Left ventricle myocardium inferior (tissue), 1 donor: ENCODE measurements at places on chromosomes 3 and 15. TPM values are rescaled to one million over a fixed set of nuclear protein-coding genes. Genes with fewer than 3 reads are reported as not detected.
A peak's percentile ranks its signal among the peaks of the same experiment; 100 is the strongest.

DNA sequence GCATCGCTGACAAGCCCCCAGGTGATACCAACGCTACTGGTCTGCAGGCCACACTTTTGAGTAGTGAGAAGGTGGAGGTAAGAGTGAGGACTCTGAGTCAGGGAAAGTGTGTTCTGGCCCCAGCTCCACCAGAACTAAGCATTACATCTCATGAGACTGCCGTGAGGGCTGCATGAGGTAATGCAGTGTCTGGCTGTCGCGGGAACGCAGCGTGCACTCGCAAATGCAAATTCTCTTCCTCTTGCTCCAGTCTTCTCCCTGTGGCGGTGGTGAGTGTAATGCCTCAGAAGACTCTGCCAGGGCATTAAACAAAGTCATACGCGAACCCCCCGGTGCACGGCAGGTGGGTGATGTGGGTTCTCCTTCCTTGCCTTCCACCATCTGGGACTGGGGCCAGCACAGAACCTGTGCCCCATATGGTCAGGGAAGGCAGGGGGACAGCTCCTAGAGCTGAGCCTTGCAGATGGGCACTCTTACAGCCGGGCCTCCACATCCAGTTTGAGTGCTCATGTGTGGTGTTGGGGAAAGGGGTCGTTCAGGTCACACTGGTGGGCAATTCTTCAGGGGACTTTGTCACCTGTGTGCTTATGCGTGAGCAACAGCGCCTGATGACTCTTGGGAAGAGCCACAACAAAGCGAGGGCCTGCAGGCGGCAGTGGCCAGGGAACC is 175.8 kb downstream of the XXYLT1 start:
- peak; percentile 8 for DNase-seq

Gene PRR23E
- not detected for total RNA-seq

- no peak for DNase-seq
These were observed 894.6 kb downstream of the PLOD2 start for GRCh38 chr3:145266368-145266767.

DNA sequence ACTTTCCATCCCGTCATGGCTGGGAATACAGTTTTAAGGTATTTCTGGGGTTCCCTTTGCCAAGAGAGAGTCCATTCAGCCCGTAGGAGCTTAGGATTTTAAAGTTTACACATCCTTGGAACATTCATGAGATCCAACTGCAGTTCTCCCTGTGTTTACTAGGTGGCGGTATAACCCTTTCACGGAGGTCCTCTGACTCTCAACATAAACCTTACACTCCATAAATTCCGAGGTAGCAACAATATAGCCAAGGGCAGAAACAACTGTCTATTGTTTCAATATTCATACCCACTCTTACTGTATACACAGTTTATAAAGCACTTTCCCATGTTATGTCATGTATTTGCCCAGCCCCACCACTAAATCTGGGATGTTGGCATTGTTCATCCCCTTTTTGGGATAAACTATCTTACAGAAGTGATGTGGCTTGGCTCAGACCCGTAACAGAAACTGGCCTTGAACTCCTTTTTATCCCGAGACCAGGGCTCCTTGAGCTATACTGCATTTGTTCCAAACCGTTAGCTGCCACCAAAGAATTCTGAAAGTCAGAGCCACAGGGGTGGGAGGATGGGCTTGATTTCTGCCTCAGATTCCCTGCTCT is 69.2 kb upstream of the COL6A5 start:
- no peak for DNase-seq

- DNase-seq: no peak
These were observed 217.2 kb upstream of the UMPS start for GRCh38 chr3:124512881-124513609.

GRCh38 chr3:128503164-128503651 is 10.2 kb upstream of the GATA2 start:
- DNase-seq: no peak

- no peak for DNase-seq
These were observed 67.9 kb downstream of the IQCH start for GRCh38 chr15:67322481-67322880.

GRCh38 chr3:118267588-118267987 is 767.1 kb downstream of the IGSF11 start:
- DNase-seq: no peak

- DNase-seq: no peak
These were observed 108.4 kb downstream of the SERPINI1 start for GRCh38 chr3:167843886-167844285.

Gene FOXB1
- not detected for total RNA-seq

DNA sequence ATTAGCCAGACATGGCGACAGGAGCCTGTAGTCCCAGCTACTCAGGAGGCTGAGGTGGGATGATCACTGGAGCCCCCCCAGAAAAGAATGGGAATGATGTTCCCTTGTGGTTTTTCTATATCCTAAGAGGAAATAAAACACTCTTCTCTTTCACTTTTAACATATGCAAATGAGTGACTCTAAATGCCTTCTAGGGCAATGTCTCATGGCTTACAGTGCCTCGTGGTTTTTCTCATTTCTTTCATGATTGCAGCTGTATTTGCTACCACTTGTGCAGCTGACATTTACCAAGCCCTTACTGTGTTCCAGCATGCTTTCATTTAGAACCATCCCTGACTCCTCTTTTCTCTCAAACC is 26.4 kb downstream of the STOML1 start:
- no peak for DNase-seq

GRCh38 chr3:39474126-39474515 is 6.6 kb downstream of the MOBP start:
- no peak for DNase-seq

DNA sequence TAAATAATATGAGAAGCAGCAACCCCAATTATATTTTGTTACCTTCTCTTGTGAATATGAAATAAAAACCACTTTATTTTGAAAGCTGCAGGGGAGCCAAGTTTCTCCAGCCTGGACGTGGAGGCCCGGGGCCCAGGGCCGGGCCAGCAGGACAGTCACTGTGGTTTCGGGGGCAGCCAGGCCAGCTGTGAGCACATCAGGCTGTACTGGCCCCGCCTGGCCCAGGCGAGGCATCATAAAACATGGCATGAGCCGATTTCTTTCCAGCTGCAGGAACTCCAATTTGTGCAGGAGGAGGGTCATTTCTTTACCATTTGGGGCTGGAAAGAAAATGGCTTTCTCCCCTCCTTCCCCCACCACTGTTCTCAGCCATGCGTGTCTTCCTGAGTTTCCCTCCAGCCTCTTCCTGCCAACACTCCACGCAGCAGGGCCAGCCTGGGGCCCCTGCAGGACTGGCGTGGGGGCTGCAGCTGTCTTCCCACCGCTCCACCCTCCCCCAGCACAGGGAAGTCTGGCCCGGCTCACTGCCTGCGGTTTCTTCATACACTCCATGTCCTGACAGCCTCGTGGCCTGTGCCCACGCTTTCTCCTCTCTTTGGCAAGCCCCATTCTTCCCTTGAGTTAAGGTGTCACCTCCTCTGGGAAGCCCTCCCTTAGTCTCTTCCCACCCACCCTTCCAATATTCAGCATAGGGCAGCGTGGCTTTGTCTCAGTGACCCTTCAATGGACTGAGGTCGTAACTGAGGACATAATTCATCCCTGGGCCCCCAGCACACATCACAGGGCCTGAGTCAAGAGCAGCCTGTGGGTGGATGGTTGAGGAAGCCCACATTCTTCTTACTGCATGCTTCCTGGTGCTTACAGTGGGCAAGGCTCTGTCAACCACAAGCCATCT is 135.8 kb downstream of the CHSY1 start:
- peak; percentile 54 for DNase-seq

Gene TPRG1
- total RNA-seq: 1.5 TPM

Gene C15orf62
- 0.30 TPM for total RNA-seq

DNA sequence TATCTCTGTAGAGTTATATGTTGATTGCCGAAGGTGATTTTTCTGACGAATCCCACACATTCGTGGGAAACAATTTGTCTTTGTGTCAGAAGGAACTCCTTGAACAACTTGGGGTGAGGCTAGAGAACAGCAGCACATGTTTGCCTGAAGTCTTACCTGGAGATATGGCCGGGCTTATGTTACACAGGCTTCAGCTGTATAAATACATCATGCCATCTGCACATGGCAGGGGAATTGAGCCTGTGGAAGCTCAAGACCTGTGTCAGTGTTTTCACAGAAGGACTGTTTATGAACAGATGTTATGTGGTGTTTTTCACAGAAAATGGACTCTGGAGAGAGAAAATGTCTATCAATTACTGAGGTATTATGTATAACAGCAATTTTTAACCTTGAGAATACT is 203.6 kb upstream of the MDFIC2 start:
- no peak for DNase-seq

Gene FBN1
- total RNA-seq: 45.5 TPM

DNA sequence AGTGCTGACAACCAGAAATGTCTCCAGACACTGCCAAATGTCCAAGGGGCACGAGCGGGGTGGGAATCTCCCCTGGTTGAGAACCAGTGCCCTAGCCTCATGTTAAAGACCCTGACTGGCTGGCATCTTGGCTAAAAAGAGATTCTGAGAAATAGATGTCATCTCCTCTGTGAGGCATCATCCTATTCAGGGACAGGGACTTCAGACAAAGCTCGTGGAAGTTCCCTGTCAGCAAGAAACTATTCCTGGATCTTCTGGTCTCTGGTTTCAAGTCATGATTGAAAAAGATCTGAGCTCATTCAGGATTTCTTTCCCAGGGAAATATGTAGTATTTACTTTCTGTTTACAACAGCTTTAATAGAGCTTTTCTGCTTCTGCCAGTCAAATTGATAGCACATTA is 10.8 kb downstream of the WDR5B start:
- no peak for DNase-seq

- DNase-seq: no peak
These were observed 201.5 kb downstream of the UACA start for GRCh38 chr15:70561885-70562284.

Gene PARP15
- 0.80 TPM for total RNA-seq

Gene HRH1
- total RNA-seq: 1.4 TPM

GRCh38 chr15:99823346-99823745 is 90.1 kb upstream of the LYSMD4 start:
- DNase-seq: no peak

- DNase-seq: no peak
These were observed 1079.5 kb downstream of the IGSF11 start for GRCh38 chr3:117955196-117955595.

- no peak for DNase-seq
These were observed 239.9 kb downstream of the FAM43A start for GRCh38 chr3:194925614-194926013.

GRCh38 chr15:63858881-63859280 is 25.1 kb upstream of the HERC1 start:
- no peak for DNase-seq

DNA sequence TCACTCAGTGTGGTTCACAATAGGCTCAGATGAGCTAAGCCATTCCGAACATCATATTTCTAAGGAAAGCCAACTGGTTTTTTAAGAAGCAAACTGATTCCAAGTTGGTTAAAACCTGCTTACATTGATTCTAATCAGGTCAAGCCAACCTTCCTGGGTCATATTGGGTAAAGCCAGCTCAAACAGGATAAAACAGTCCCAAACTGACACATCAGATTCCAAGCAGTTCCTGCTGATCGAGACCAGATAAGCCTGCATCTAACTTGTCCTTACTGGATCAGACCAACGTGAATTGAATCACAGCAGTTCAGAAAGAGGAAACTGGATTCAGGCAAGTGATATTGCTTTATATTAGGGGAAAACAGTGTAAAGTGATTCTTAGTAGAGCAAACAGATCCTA is 18.6 kb upstream of the THSD4 start:
- DNase-seq: no peak
